Stimulated activated CD4-positive, alpha-beta T cell treated with anti-CD3 and anti-CD28 coated beads, TNF-alpha, amount 100 ng/mL, for 1 hour (primary cell): ENCODE measurements at places on chromosomes 13 and 19.

GRCh38 chr13:45587897-45588296 is 27.6 kb downstream of the ERICH6B start:
- DNase-seq, result no peak

- DNase-seq, result no peak
These were observed 25.5 kb downstream of the RHPN2 start for GRCh38 chr19:33039108-33039599.

DNA sequence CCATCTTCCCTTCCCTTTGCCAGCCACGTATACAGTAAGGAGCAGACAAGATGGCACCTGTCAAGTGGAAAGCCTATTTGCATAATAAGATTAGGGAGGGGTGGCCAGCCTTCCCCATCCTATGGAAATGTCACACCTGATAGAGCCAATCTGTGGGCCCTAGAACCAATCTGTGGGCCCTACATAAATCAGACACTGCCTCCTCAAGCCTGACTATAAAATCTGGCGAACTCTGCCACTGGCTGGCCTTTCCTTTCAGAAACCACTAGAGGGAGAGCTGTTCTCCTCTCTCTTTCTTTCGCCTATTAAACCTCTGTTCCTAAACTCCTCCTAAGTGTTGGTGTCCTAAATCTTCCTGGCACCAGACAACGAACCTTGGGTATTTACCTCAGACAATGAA is 231.5 kb upstream of the KLHL1 start:
- DNase-seq, result no peak

GRCh38 chr13:59468396-59468795 is 695.3 kb downstream of the DIAPH3 start:
- DNase-seq, result no peak

DNA sequence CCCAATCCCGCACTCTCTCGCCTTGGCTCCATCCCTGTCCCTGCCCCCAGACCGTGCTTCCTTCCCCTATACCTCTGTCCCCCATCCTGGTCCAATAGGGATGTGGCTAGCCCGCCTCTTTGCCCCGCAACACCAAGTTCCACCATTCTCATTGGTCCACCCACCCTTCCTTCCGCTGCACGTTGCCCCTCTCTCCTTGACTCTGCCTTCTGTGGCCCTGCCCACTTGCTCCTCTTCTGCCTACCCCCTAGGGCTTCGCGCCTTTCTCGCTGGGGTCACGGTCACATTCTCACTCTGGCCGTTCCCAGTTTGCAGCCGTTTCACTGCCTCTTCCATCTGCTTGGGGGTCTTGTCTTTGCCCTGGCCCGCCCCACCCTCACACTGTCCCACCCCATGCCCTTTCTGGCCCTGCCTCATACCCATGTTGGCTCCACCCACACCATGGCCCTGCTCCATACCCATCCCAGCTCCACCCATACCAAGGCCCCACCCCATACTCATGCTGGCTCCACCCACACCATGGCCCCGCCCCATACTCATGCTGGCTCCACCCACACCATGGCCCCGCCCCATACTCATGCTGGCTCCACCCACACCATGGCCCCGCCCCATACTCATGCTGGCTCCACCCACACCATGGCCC is 4.5 kb upstream of the ARHGAP45 start:
- DNase-seq, result no peak

DNA sequence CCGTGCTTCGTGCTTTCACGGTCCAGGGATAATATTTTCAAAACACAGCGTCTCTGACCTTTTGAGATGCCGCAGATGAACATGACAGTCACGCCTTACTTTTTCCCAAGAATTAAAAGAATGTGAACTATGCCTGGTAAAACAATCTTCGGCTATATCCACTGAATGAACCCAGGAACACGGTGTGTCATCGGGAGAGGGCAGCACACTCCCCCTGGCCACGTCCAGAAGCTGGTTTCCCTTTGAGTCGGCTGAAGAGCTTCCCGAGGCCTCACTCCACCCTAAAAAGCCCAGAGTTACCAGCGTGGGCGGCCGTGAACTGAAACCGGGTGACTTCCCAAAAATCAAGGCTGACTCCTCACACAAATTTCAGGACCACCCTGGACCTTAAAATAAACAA is 22.9 kb upstream of the SHISA2 start:
- DNase-seq, result no peak

GRCh38 chr13:113077953-113078901 is 27.4 kb upstream of the F7 start:
- no peak for DNase-seq
